Activated CD8-positive, alpha-beta T cell treated with anti-CD3 and anti-CD28 coated beads for 36 hours (primary cell): ENCODE measurements at places on chromosomes 4 and X. TPM values are rescaled to one million over a fixed set of nuclear protein-coding genes. Genes with fewer than 3 reads are reported as not detected.
A peak's percentile ranks its signal among the peaks of the same experiment; 100 is the strongest.

GRCh38 chr4:3225071-3225850, 23.7 kb upstream of the MSANTD1 start:
- no peak for DNase-seq
- no peak overlapping the region for H3K27ac ChIP-seq
- peaks cover 23% of the 10 kb centered on the region for H3K36me3 ChIP-seq
- H3K27me3 ChIP-seq, result no peaks in the 10 kb centered on the region
- no peak overlapping the region for H3K4me3 ChIP-seq

The UGT2B10 gene
- not detected for total RNA-seq

DNA sequence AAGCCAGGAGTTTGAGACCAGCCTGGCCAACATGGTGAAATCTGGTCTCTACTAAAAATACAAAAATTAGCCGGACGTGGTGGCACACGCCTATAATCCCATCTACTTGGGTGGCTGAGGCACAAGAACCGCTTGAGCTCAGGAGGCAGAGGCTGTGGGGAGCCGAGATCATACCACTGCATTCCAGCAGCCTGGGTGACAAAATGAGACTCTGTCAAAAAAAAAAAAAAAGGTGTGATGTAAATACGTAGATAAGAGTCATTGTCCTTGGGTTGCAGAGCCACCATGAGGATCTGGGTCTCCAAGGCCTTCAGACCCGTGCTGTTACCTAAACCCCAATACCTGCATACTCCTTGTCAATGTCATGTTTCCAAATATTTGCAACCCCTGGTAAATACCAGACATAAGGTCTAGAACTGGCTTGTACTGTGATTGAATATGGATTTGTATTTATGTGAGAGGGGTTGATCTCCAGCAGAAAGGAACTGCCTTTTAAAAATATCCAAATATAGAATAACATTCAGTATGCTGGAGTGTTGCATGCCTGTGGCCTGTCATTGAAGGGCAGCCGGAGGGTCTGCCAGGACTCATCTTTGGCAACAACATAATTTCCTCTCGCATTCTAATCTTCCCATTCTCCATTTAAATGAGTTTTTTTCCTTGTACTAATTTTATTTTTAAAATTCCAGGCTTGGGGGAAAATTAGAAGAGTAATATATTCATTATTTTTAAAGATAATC, 40.4 kb downstream of the ATXN3L start:
- no peak for DNase-seq
- no peaks in the 10 kb centered on the region for H3K36me3 ChIP-seq
- no peak overlapping the region for H3K4me3 ChIP-seq
- peaks cover 3% of the 10 kb centered on the region for H3K4me1 ChIP-seq
- no peak overlapping the region for H3K27ac ChIP-seq

GRCh38 chrX:97597954-97598353, 714.2 kb downstream of the RPA4 start:
- no peak overlapping the region for H3K4me3 ChIP-seq
- peak overlapping the region; percentile 88 for H3K27ac ChIP-seq
- H3K4me1 ChIP-seq, result peaks cover 10% of the 10 kb centered on the region
- peak; percentile 56 for DNase-seq

DNA sequence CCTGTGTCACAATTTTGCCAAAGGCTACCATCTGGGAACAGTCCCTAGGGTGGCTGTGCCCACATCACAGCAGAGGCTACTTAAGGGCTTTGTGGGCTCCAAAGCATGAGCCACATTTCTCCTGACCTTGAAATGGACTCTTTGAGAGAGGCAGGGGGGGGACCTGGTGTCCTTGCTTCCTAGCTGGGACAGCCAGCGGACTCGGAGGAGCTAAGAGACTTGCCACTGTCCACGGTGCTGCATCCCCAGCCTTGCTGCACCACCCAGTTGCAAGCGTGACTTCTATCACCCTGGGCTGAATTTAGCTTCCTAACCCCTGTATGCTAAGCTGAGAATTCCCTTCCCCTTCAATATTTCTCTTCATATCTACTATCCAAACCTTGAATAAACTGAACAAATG, 99.0 kb downstream of the PHKA2 start:
- no peak overlapping the region for H3K4me3 ChIP-seq
- H3K27ac ChIP-seq, result no peak overlapping the region
- H3K27me3 ChIP-seq, result no peaks in the 10 kb centered on the region
- no peak for DNase-seq
- H3K36me3 ChIP-seq, result no peaks in the 10 kb centered on the region

DNA sequence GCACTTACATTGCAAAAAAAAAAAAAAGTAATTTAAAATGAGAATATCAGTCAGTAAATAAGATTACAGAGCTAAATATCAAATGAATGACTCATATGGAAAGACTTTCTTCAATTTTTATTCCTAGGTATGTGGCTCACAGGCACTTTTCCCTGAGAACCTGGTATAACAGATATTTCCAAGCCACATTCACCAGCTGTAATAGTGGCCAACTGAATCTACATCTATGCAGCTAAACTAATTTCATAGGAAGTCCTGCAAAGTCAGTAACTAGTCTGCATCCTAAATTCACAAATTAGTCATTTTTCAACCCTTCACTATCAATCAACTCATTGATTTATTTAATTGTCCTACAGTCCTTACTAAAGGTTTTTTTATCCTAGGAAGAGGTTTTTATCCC, 5.6 kb downstream of the PDE5A start:
- no peak overlapping the region for H3K4me3 ChIP-seq
- H3K36me3 ChIP-seq, result no peaks in the 10 kb centered on the region
- H3K4me1 ChIP-seq, result peaks cover 9% of the 10 kb centered on the region

DNA sequence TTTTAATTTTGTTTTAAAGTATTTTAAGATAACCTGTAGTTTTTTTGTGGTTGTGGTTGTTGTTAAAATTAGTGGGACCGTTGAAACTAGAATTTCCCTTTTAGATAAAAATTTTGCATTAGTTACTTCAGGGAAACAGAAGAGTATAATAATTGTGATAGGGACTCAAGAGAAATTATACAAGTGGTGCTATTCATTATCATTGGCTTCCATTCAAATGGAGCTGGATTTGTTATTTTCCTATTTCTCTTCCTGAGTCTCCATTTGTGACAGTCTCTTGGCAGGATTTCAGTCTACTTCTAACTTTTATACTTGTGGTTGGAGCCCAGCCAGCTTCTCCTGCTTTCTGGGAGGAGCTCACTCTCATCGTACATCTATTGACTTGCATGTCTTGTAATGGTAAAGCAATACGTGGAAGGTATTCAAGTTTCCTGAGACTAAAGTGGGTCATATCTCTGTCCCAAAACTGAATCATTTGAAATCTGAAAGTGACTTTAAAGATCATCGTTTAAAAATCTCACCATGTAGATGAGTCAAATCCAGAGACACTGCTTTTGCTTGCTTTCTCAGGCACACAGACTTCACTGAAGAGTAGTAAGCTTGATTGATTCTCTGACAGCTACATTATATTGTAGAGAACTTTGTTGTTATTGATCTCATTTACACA, 155.8 kb downstream of the RPA4 start:
- H3K27me3 ChIP-seq, result no peaks in the 10 kb centered on the region
- no peak for DNase-seq
- H3K27ac ChIP-seq, result no peak overlapping the region
- peaks cover 7% of the 10 kb centered on the region for H3K4me1 ChIP-seq

- no peaks in the 10 kb centered on the region for H3K27me3 ChIP-seq
- no peak overlapping the region for H3K4me3 ChIP-seq
- DNase-seq, result no peak
- no peak overlapping the region for H3K27ac ChIP-seq
These were observed 23.3 kb upstream of the EOLA2 start for GRCh38 chrX:149961572-149961971.

- H3K36me3 ChIP-seq, result no peaks in the 10 kb centered on the region
- no peak for DNase-seq
- H3K27ac ChIP-seq, result no peak overlapping the region
- no peaks in the 10 kb centered on the region for H3K27me3 ChIP-seq
- H3K4me3 ChIP-seq, result no peak overlapping the region
- H3K4me1 ChIP-seq, result no peaks in the 10 kb centered on the region
These were observed 1060.2 kb downstream of the TECRL start for GRCh38 chr4:63348735-63349673.

DNA sequence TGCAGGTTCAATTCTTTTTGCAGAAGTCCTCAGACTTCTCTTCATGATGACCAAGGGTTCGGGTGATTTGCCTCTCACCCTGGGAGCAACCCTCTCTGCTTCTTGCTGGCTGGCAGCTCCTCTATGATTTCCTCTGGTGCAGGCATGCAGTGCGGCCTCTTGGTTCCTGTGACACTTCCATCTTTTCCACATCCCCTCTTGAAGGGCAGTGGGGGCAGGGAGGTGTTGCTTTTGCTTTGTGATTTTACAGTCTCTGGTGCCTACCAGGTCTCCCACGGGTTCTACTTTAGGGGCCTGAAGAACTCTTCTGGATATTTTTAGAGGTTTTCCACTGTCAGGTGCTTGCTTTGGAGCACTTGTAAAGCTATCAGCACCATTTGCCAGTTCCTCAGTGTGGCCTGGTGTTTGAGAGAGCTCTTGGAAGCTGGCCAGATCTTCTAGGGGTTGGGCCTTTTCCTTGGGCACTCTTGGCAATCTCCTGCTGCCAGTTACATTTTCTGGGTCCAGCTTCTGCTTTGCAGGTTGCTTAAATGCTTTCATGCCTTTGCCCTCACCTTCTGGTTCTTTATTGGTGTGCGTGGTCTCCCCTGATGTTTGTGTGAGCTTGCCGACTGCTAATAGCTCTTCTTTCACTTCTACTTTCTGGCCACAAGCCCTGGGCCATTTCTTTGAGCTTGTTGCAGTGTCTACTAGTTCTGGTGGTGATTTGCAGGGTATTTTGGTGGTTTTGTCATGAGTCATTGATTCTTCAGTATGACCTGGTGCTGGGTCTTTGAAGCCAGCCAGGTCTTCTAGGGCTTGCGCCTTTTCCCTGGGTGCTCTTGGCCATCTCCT, 11.5 kb upstream of the CHST7 start:
- peaks cover 3% of the 10 kb centered on the region for H3K36me3 ChIP-seq
- DNase-seq, result peak; percentile 48
- H3K4me1 ChIP-seq, result peaks cover 14% of the 10 kb centered on the region
- no peak overlapping the region for H3K27ac ChIP-seq

DNA sequence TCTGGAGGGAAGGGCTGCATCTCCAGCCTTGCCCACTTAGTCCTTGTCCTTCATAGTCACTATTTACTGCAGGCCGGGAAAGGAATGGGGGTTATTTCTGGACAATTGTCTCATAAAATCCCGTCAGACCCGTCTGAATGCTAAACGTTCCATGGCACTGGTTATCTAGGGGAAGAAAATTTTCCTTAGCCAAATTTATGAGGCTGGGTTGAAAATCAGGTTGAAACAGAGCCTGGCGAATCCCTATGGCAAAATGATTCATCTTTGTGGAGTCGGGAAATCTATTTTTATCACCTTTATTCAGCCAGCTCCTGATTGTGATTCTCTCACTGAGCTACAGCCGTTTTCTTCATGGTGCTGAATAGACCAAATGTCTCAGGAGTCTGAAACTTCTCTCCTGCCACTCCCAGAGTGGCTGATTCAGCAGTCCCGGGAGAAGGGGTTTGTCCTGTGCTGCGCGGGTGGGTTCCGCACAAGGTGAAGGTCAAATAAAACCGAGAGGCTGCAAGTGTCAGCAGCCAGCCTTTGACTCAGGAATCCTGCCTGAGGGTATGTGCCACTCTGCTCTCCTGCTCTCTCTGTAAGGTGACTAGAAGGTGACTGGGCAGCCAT, 1.0 kb downstream of the LIMCH1 start:
- no peaks in the 10 kb centered on the region for H3K4me1 ChIP-seq
- no peak for DNase-seq
- no peaks in the 10 kb centered on the region for H3K36me3 ChIP-seq
- H3K4me3 ChIP-seq, result no peak overlapping the region
- no peak overlapping the region for H3K27ac ChIP-seq
- no peaks in the 10 kb centered on the region for H3K27me3 ChIP-seq

The PROM1 gene
- total RNA-seq, result 0.22 TPM

DNA sequence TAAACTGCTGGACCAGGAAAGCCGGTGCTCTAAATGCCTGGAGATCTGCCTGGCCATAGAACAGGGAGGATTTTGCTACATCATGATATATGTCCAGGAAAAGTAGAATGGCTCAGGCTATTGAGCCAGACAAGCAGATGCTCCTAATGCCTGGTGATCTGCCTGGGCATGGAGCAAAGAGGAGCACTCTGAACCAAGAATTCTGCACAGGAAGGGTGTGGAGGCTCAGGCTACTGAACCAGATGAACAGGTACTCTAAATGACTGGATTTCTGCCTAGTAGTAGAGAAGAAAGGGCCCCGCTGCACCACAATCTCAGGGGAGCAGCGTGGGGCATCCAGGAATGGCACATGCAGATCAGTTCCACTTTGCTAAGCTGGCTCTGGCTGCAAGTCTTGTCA, 607.9 kb downstream of the ANKRD50 start:
- no peaks in the 10 kb centered on the region for H3K27me3 ChIP-seq

- peak; percentile 32 for DNase-seq
- H3K36me3 ChIP-seq, result no peaks in the 10 kb centered on the region
- H3K4me1 ChIP-seq, result peaks cover 21% of the 10 kb centered on the region
- H3K27ac ChIP-seq, result peak overlapping the region; percentile 46
These were observed 29.6 kb downstream of the SLC16A2 start for GRCh38 chrX:74450803-74451449.

DNA sequence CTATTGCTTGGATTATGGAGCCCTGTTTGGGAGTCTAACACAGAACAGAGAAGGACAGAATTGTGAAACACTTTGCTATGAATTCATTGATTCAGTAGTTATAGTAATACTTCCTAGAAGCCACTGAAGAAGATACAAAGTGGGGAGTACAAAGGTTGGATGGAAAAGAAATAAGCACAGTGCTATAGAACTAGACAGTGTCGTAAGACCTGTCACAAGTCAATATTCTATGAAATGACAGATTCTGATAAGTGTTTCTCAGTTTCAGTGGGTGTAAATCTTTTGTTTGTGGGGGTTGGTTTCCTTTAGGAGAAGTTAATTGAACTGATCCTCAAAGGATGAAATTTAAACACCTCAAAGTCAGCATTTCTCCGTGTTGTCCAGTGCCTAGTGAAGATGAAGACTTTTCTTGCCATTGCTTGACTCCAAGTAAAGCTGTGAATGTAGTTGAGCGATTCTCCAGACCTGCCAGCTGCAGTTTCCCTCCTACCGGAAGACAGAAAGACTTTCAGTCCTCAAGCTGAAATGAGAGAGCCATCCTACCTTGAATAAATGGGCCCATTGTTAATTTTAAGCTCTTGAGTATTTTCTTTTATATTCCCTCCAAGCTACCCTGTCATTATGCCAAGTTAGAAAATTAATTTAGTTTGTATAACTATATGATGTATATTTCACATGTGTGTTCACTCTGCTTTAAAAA, 7.9 kb downstream of the PDLIM5 start:
- no peak overlapping the region for H3K27ac ChIP-seq
- no peak for DNase-seq
- peaks cover 9% of the 10 kb centered on the region for H3K36me3 ChIP-seq
- peaks cover 14% of the 10 kb centered on the region for H3K4me1 ChIP-seq

The KLHL8 gene
- 12.5 TPM for total RNA-seq

GRCh38 chrX:55220119-55220794, at the start of gene PAGE5:
TSS of gene PAGE5 (plus strand) at chrX:55220346. CDS start at chrX:55221383, 1,037 bp downstream.
- no peak for DNase-seq
- no peak within 1 kb of the TSS for H3K4me3 ChIP-seq
- H3K27ac ChIP-seq, result no peak within 1 kb of the TSS

GRCh38 chr4:25174674-25175073, 14.4 kb upstream of the SEPSECS start:
- DNase-seq, result no peak
- no peak overlapping the region for H3K4me3 ChIP-seq
- peaks cover 16% of the 10 kb centered on the region for H3K4me1 ChIP-seq
- H3K36me3 ChIP-seq, result peaks cover 11% of the 10 kb centered on the region

The TBX22 gene
- total RNA-seq, result not detected
